ENCODE measurements at places on chromosomes 1 and 21.

GRCh38 chr21:34885626-34886239 is 163.4 kb downstream of the RUNX1 start:
- DNase-seq: no peak

GRCh38 chr21:29870814-29871213 is 69.0 kb downstream of the GRIK1 start:
- DNase-seq: no peak

- DNase-seq: no peak
Measured at GRCh38 chr1:22500471-22500870, 48.8 kb downstream of the ZBTB40 start.

GRCh38 chr1:145863282-145864018 is 4.6 kb upstream of the PIAS3 start:
- no peak for DNase-seq

GRCh38 chr1:28934676-28935075 is 20.3 kb downstream of the EPB41 start:
- DNase-seq: no peak

DNA sequence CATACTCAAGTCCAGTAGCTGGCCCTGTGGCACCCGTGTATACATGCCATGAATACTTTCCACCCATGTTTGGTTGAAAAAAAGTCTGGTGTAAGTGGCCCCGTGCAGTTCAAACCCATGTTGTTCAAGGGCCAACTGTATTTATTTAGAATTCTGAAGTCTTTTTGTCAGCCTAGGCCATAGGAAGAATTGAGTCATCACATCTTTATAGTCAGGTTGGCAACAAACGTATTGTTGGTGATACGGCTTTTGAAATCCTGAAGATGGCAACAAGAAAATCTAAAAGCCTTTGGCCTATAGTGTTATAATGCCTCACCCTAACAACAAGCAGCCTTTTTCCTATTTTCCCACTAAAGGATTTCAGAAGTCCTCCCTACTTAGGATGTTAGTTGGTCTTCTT is 363.6 kb downstream of the PLPP3 start:
- DNase-seq: no peak
